ENCODE measurements at places on chromosomes 11 and 22.

GRCh38 chr11:16160146-16160545 is 196.2 kb downstream of the SOX6 start:
- no peak for DNase-seq

DNA sequence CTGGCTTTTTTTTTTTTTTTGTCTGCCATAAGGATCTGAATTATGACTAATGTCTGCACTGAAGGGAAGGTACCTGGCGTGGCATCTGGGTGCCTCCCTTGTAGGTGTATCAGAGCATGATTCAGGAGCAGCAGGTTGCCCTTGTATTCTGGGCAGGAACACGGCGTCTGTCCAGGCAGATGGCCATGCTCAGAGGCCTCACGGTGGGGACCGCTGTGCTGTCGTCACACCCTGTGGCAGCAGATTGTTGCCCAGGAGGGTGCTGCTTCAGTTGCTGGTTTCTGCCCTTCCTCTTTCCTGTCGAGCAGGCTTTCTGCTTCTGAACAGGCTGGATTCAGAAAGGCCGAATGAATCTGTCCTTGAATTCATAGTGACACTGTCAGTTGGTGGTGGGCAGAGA is 11.0 kb downstream of the ZNRF3 start:
- DNase-seq, result no peak

GRCh38 chr11:107704451-107704850 is 7.4 kb downstream of the SLN start:
- DNase-seq, result no peak

DNA sequence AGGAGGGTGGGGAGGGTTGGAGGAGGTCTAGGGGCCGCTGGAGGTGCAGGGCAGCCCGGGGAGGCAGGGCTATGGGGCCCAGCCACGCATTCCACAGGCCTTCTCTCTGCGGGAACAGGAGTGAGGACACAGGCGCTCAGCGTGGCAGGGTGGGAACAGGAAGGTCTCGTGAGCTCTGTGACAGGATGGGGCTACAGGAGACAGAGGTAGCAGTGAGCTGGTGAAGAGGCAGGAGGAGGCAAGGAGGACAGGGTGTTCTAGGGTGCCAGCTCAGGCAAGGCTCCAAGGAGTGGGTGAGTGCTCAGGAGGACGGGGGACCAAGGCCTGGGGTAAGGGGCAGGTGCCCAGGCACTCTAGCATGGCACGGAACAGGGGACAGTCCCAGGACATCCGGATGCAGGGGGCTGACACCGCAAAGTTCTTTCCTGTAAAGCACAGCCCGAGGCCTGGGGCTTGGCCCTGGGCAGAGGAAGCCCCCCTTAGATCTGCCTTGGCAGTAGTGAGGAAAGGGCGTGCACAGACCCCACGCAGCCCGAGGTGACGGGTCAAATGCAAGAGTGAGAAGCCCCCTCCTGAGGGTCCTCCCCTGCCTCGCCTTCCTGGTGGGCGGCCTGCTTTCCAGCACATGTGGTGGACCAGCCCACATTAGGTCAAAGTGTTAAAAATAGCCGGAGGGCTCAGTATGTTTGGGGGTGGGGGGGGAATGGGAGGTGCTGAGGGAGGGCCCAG is 4.7 kb upstream of the NEAT1 start:
- DNase-seq, result peak; percentile 62

GRCh38 chr11:70578831-70579230 is 180.5 kb downstream of the CTTN start:
- DNase-seq, result no peak

DNA sequence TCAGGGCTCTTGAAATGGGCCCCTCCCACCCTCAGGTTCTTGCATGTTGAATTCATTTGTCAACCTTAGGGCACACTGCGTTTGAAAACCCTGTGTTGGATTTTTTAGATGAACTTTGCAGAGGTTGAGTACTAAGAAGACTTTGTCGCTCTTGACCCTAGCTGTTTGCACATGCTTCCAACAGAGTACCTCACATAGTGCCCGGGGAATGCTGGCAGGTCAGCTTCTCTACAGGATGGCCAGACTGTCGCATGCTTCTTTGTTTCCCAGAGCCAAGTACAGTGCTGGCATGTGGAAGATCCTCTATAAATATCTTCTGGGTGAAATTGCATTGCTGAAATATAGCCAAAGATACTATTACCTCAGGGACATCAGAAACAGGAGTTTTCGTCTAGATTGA is 59.9 kb downstream of the FAT3 start:
- no peak for DNase-seq

DNA sequence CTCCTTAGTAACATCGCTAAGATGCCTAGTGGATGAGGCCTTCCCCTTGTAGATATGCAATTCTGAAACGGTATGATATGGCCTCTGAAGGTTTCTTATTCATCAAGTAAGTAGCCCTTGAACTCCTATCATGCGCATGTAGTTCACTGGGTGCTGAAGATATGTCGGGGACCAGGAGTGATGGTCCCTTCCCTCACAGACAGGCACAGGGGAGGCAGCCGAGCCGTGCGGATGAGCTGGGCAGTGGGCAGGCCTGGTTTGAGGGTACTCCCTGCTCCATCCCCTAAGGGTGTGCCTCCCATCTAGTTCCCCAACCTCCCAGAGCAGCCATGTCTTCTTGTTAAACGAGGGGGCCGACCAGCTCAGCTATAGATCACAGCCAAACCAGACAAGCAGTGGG is 40.1 kb downstream of the TP53I11 start:
- DNase-seq, result no peak

DNA sequence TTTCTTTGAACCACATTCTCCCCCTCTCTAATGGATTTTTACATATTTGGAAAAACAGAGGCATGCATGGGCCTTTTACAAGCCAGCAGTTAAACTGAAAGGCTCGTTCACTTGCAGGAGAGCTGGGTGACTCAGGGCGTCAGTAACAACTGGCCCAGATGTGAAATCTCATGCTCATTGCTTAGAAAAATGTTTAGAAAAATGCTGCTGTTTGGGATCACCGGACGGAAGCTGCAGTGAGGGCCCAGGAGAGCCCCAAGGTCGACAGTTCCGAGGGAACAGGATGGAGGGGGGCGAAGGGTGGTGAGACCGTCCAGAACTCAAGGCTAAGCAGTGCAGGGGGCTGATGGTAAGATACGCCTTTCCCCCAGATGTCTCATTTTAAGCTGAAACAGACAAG is 41.7 kb upstream of the SMTN start:
- no peak for DNase-seq

DNA sequence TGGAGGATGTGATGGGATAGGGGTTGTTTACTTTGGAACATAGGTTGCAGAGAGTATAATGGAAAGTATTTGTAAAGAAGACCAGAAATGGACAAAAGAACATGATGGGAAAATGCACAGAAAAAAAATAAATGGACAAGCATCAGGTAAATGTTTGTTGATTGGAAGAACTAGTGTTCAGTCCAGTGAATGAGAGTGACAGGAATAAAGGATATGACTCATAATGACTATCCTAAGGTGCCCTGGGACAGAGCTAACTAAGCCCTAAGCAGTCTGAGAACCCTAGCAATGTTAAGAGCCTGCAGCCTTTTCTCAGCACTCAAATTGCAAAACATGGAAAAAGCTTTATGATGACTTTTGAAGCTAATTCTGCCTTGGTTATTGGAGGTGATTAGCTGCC is 732.8 kb upstream of the ANO5 start:
- no peak for DNase-seq

DNA sequence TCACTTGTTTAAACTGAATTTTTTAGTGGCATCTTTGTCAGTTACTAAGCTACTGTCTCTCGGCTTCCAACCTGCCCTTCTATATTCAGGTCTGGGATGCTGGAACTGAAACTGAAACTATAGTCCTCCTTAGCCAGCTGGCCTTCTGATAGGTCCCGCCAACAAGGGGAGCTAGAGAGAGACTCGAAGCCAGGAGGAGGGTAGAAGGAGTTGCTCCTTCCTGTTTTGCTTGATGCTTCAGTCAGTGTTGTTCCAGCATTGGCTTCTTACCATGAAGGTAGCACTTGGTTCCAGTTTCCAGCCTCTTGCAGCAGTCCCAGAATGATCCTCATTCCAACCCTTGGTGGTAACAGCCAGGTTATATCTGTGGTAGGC is 32.9 kb upstream of the HORMAD2 start:
- no peak for DNase-seq

GRCh38 chr22:26906464-26906863 is 249.1 kb downstream of the MIAT start:
- no peak for DNase-seq

- no peak for DNase-seq
Observed at GRCh38 chr11:102272047-102272824, 45.0 kb upstream of the BIRC3 start.

- DNase-seq, result no peak
Observed at GRCh38 chr11:3817181-3817800, 8.9 kb downstream of the PGAP2 start.

- no peak for DNase-seq
Observed at GRCh38 chr22:36052505-36052941, 23.9 kb upstream of the RBFOX2 start.

DNA sequence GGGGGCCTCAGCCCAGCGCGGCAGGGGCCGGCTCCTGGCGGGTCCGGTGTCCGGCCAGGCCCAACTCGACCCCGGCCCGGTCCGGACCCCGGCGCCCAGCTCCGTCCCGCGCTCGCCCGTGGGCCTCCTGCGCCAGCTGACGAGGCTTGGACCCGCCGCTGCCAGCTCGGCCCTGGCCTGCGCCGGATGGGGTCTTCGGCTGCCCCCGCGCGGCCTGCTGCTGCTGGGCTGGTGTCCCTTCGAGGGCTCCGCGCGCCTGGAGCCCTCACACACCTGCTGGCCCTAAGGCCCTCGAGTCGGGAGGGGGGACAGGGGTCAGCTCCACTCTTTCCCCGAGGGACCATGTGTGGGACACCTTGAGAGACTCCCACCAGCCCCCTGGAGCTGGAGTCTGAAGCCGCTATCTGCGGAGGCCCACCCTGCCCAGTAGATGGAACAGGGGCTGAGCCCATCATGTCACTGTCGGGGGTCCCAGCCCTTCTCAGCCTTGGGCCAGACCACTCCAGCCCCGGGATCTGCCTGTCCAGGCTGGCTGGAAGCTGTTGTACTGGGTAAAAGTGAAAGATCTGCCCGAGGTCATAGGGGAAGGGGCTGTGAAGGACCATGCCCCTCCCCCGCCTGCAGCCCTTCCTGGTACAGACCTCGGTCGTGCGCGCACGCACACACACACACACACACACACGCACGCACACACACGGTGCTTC is 768 bp upstream of the CDKN1C start:
- peak; percentile 43 for DNase-seq

- peak; percentile 53 for DNase-seq
Observed at GRCh38 chr11:1640076-1640946, 10.7 kb downstream of the KRTAP5-5 start.

GRCh38 chr11:128527046-128527445 is 60.3 kb downstream of the ETS1 start:
- no peak for DNase-seq

DNA sequence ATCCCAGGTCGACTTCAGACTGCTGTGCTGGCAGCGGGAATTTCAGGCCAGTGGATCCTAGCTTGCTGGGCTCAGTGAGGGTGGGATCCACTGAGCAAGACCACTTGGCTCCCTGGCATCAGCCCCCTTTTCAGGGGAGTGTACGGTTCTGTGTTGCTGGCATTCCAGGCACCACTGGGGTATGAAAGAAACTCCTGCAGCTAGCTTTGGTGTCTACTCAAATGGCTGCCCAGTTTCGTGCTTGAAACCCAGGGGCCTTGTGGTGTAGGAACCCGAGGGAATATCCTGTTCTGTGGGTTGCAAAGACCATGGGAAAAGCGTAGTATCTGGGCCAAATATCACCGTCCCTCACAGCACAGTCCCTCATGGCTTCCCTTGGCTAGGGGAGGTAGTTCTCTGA is 254.8 kb downstream of the GRIK4 start:
- no peak for DNase-seq

DNA sequence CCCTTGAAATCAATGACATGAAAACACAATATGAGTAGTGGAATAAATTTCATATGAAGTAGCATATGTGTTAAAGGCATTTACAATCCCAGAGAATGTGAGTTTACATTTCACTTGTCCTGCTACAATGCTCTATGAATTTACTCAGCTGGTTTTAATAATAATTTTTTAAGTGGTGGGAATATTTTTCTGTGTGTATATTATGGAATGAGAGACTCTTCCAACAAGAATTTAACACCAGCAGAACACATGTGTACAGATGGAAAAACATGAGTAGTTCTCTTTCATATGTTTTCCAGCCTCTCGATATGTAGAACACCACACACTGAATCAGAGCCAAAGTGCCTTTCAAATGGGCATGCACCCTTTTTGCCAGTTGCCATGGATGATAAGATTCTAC is 170.4 kb downstream of the MAML2 start:
- no peak for DNase-seq

DNA sequence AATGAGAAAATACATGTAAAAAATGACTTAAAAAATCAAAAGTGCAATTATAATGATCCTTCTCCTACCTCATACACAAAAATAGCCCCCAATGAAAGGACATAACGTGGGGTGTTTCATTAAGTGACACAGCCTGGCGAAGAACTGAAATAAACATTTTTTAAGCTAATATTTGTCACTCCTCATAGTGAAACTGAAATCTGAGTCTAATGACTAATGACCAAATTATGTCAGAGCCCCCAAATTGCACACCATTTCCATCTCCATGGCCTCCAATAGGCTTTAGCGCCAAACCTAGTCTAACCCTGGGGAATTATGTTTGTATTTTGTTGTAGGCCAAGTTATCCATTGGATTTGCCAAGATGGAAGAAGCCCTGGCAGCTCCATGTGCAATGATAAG is 119.1 kb downstream of the WT1 start:
- DNase-seq, result no peak

DNA sequence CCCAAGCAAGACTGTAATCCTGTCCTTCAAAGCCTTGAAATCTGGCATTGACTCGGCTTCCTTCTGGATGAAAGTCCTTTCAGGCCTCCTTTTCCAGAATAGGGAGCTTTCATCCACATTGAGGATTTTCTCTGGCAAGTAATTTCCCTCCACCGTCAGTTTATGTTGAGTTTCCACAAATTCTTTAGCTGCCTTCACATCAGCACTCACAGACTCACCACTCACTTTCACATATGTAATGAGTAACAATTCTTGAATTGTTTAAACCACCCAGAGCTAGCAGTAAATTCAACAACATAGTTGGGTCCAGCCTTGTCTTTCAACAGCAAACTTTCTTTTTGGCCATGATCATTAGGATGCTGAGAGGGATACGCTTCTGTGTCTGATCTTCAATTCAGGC is 84.3 kb upstream of the PRDM11 start:
- DNase-seq, result no peak

GRCh38 chr11:116505298-116506262 is 267.2 kb downstream of the BUD13 start:
- DNase-seq, result no peak

- no peak for DNase-seq
Observed at GRCh38 chr11:118473537-118473936, 37.2 kb downstream of the KMT2A start.

DNA sequence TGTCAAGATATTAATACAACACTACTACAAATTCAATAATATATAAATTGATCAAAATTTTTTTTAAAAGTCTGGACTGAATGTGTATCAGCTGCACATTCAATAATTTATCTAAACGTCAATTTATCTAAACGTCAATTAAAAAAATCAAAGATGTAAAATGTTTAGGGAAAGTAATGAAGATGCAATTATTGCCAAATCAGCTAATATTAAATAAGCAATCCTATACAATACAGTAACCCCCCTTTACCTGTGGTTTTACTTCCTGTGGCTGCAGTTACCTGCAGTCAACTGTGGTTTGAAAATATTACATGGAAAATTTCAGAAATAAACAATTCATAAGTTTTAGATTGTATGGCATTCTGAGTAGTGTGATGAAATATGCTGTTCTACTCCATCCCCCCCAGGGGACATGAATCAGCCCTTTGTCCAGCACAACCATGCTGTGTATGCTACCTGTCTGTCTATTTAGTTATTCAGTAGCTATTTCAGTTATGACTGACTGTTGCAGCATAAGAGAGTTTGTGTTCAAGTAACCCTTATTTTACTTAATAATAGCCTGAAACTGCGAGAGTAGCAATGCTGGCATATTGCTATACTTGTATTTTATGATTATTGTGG is 72.2 kb downstream of the CWF19L2 start:
- no peak for DNase-seq

All from stimulated activated CD8-positive, alpha-beta memory T cell treated with anti-CD3 and anti-CD28 coated beads, Interleukin-4, amount 100 ng/mL, for 48 hours (primary cell).